ENCODE measurements at places on chromosomes 11 and 22. TPM values are rescaled to one million over a fixed set of nuclear protein-coding genes. Genes with fewer than 3 reads are reported as not detected.

DNA sequence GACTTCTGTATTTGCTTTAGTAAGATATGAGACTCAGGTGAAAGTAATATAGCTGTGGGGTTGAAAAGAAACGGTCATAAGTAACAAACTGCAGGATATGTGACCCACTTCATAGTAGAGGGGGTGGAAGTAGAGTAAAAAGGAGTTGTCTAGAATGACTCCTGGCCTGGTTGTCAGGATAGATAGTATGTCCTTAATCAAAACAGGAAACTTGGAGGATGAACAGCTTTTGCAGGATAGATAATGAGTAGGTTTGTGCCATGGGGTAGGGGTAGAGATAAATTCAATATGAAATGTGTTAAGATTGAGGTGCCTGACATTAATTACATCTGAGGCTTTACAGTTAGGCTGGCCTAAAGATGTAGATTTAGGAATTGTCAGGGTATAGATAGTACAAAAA, 47.0 kb upstream of the B3GNT6 start:
- no peak for DNase-seq

GRCh38 chr11:81869351-81870065, 864.2 kb downstream of the FAM181B start:
- peak; percentile 95 for DNase-seq

GRCh38 chr11:11442791-11443190, 89.7 kb upstream of the CSNK2A3 start:
- DNase-seq: no peak

DNA sequence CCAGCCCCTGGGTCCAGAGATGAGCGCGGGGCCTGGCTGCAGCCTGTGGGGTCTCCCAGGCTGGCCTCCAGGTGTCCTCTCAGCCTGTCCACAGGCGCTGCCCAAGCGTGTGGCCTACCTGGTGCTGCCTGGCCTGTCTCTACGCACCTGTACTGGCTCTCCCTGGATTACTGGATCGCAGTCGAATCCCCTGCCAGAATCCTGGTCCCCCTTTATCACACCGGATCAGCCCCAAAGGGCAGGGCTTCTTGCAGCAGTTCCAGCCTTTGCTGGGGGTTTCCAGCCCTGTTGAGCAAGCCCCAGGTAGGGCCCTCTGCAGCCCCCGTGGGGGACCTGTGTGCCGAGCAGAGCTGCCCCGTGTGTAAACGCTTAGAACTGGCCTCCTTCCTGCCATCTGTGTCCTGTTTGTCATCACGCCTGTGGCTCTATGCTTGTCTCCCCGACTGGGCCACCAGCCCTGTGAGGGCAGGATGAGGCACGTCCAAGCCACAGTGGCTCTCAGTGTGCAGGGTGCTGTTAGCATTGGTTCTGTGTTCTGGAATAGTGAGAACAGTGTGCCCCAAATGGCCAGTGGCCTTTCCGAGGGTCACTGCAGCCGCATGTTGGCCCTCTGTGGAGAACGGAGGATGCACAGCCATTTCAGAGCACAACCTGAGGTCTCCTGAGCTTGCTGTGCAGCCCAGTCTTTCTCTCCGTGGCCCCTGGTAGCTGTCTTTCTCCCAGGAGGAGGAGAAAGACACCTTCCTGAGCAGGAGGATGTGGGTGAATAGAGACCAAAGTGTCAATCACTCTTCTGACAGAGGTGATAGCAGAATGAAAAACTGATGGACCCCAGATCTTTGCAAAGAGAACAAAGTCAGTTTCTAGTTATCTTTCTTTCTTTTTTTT, 13.9 kb upstream of the TXNRD2 start:
- DNase-seq: no peak

UPK2 gene
- total RNA-seq: 0.19 TPM
